Sigmoid colon (tissue), 7 donors: ENCODE measurements at places on chromosomes 6 and 20. TPM values are rescaled to one million over a fixed set of nuclear protein-coding genes. Genes with fewer than 3 reads are reported as not detected.
A peak's percentile ranks its signal among the peaks of the same experiment; 100 is the strongest.

- no peak overlapping the region for H3K4me3 ChIP-seq
- no peaks in the 10 kb centered on the region for H3K27me3 ChIP-seq
- H3K36me3 ChIP-seq = no peaks in the 10 kb centered on the region
- H3K27ac ChIP-seq = peak overlapping the region; percentile 36
- H3K4me1 ChIP-seq = no peaks in the 10 kb centered on the region
- no peak for DNase-seq
Observed at GRCh38 chr20:57717797-57718196, 8.0 kb upstream of the PMEPA1 start.

DNA sequence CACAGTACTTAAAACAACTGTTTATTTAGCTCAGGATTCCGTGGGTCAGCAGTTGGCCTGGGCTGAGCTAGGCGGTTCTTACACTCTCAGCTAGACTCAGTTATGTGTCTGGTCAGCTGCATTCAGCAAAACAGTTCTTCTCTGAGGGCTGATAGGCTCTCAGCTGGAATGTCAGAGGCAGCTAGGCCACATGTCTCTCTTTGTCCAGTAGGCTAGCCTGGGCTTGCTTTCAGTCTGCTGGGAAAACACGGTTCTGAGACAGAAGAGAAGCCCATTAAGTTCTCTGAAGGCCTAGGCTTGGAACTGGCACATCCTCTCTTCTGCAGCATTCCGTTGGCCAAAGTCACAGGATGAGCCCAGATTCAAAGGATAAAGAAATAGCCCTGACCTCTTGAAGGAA, 65.6 kb downstream of the TULP4 start:
- H3K4me1 ChIP-seq = no peaks in the 10 kb centered on the region
- no peak for DNase-seq
- H3K36me3 ChIP-seq = no peaks in the 10 kb centered on the region
- no peak overlapping the region for H3K4me3 ChIP-seq

- no peak overlapping the region for H3K27ac ChIP-seq
- H3K4me1 ChIP-seq = no peaks in the 10 kb centered on the region
- H3K27me3 ChIP-seq = no peaks in the 10 kb centered on the region
- DNase-seq = no peak
Observed at GRCh38 chr20:52783769-52784168, 188.4 kb upstream of the TSHZ2 start.

GRCh38 chr6:3328145-3328544, 69.4 kb downstream of the PSMG4 start:
- DNase-seq = peak; percentile 58
- no peaks in the 10 kb centered on the region for H3K36me3 ChIP-seq
- no peaks in the 10 kb centered on the region for H3K27me3 ChIP-seq
- H3K4me3 ChIP-seq = no peak overlapping the region

DNA sequence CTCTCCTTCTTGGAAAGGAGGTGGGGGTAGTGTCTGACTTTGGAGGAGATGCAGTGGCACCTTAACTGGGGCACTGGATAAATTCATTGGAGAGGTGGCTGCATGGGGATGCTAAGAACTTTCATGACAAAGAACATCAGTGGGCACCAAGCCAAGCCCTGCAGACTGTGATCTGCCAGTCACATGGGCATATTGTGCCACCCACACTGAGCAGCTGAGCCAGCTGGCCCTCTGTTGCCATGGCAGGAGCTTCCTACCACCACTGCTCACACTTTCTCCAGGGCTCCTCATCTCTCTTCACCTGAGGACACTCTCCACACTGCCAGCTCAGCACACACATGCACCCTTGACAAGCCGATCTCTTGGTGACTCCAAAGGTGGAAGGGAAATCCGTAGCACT, 715.6 kb downstream of the QKI start:
- H3K27me3 ChIP-seq = no peaks in the 10 kb centered on the region
- H3K36me3 ChIP-seq = no peaks in the 10 kb centered on the region
- H3K4me1 ChIP-seq = no peaks in the 10 kb centered on the region

MUC22 gene
- not detected for total RNA-seq
